ENCODE measurements at places on chromosomes 11 and 22.

DNA sequence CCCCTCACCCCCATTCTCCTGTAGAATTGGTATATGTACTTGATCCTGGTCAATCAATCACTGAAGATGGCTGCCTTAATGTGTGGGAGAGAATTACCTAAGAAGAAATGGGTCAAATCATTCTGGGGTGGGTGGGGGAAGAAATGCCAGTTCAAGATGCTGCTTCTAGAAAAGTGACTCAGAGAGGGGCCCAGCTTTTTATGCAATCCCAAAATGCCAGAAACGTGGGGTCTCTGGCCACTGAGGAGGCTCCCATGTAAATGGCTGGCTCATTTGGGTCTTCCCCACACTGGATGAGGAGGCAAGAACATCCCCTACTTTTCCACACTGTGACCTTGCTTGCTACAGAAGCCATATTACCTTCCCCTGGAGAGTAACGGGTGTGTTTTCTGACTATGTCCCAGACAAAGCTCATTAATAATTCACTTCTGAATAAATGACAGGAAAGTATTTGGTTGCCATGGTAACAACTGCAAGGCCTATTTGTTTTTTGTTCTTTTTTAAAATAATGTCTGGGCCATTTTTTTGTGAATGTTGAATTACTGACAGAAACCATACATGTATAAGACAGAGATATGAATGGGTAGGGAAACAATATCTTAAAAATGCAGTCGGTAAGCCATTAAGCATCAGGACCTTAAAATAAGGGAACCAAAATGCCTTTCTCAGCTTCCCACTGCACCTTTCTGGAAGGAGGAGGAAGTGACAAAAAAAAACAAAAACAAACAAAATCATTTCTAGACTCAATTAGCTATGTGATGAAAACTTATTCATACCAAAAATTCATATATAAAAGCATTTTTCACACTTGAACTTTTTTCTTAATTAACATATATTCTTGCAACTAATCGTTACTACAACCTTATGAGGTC is 32.0 kb downstream of the SLC1A2 start:
- DNase-seq: no peak

DNA sequence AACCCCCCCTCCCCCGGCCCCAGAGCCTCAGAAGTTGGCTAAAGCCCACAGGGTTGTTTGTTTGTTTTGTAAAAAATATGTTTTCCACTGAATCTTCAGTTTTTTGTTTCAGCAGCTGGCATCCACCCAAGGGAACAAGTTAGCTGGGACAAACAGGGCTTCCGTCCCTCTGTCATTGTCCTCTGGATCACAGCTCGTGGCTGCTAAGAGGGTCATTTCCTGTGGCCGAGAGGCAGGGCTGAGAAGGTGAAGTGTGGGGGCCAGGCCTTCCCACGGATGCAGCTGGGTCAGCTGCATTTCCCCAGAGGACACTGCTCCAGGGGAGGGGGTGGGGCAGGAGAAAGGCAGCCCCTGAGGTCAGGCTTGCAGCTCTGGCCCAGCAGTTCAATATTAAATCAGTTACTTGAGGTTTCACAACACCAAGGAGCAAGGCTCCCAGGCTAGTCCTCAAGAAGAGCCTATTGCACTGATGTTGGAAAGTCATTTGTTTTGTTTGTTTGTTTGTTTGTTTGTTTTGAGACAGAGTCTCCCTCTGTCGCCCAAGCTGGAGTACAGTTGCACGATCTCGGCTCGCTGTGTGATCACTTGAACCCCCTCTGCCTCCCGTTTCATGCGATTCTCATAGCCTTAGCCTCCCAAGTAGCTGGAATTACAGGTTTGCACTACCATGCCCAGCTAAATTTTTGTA is 34.4 kb upstream of the SMTN start:
- DNase-seq: no peak

DNA sequence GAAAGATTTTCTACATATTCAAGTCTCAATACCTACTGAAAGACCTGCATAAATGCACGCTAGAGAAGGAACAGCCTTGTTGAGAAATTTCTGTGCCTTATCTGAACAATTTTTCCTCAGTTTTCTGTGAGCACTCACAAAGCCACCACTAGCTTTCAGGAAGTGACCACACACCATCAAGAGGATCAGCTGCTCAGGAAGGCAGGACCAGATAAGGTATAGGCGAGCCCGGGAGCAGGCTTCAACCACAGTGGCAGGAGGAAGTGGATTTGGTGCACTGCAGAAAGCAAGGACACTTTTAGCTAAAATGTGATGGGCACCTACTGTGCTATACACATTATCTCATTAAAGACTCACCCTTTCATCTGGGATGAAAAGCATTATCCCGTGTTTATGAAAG is 220.8 kb downstream of the RAB38 start:
- no peak for DNase-seq

GRCh38 chr11:27882066-27882697 is 181.9 kb upstream of the BDNF start:
- no peak for DNase-seq

GRCh38 chr22:50282361-50283155 is 12.4 kb upstream of the MAPK11 start:
- no peak for DNase-seq

DNA sequence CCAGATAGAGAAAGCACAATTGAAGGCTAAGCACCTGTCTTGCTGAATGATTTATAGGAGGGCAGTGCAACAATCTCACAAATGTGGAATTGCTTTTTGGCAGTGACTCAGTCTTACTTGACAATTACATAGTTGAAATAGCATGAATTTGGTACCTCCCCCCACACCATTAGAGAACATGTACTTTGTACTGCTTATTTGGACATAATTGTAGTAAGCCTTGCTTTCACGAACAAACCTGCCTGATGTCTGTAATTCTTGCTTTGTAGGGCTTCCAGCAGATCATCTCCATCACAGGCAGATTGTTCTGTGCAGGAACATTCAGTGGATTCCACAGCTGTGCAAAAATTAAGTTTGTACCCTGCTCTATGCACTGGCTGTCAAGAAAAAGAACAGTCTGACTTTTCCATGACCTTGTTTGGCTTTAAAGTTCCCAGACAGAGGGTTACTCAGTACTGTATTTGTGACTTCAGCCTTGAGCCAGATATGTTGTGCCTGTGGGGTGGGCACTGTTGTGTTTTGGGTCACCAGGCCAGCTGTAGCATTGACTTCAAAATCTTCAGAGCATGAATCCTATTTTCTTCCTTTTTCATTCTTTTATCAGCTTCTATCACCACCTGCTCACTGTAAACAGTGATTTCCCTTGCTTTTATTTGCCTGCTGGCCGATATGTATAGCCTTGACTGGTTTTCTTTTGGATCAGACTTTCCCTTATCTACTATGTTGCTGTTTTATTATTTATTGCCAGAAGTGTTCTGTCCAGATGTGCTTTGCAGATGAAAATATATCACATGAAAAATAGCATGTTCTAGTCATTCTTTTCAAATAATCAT is 941.0 kb upstream of the CHORDC1 start:
- no peak for DNase-seq

GRCh38 chr22:33447733-33448132 is 389.6 kb upstream of the SYN3 start:
- no peak for DNase-seq

- no peak for DNase-seq
These were observed 9.7 kb downstream of the NHERF4 start for GRCh38 chr11:119194811-119195440.

- DNase-seq: no peak
These were observed 571.2 kb downstream of the TBC1D22A start for GRCh38 chr22:47333625-47334024.

GRCh38 chr11:5369789-5370188 is 13.8 kb upstream of the OR51M1 start:
- DNase-seq: no peak

DNA sequence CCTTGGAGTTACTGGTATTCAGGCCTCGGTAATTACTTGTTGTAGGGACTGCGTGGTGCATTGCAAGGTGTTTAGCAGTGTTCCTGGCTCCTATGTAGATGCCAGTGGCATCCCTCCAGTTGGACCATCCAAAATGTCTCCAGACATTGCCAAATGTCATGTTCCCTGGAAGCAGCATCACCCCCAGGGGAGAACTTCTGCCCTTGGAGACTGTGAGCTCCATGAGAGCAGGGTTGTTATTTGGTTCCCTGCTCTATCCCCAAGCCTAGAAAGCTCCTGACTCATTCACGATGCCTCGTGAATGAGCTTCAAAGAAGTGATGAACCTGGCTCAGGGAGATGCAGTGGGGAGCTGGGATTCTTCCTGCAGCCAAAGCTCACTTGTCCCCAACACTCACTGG is 4.8 kb upstream of the CD248 start:
- DNase-seq: no peak

GRCh38 chr22:33274214-33275072 is 216.3 kb upstream of the SYN3 start:
- peak; percentile 17 for DNase-seq

GRCh38 chr11:4766420-4767043 is 3.2 kb downstream of the OR51F1 start:
- DNase-seq: no peak
